ACHN (cell line): ENCODE measurements at places on chromosomes 3 and 15.

- no peak for DNase-seq
Observed at GRCh38 chr15:73527598-73527997, 84.6 kb downstream of the REC114 start.

DNA sequence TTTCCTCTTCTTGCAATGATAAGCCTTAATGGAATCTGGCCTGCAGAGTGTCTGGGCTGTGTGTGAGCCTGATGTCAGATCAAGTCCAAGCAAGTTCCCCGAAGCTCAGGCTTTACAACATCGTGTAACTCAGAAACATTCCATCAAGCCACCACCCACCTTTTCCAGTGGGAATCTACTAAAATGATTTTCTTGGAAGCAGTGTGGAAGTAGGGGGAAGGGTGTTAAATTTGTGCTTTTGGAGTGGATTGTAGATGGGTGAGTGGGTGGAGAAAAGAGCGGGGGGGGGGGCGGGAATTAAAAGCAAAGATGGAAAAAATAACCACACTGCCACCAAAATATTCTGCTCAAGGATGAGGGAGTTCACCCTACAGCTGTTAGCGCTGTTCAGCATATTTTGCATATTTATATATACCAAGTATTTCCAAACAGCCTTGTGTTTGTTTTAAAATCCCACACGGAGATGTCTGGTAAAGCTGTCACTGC lies 53.6 kb downstream of the VGLL3 start:
- DNase-seq, result no peak

DNA sequence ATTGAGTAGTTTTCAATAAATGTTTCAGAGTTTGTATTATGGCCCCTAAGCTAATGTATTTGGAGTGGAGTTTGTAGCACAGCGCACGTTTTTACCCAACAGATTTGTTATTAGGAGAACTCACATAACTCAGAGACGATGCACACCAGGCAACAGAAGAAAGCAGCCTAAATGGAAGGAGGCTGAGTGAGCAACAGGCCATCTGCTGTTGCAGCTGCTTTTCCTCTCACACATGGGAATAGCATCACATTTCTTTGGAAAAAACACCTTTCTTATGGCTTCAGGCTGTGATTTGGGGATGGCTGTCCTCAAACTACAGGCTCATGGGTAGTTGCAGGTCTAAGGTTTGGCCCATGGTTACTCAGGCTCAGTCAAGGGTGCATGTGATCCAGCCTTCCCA lies 469.3 kb upstream of the MCTP2 start:
- no peak for DNase-seq

GRCh38 chr3:48472673-48472922 lies 26.1 kb downstream of the ATRIP start:
- no peak for DNase-seq

DNA sequence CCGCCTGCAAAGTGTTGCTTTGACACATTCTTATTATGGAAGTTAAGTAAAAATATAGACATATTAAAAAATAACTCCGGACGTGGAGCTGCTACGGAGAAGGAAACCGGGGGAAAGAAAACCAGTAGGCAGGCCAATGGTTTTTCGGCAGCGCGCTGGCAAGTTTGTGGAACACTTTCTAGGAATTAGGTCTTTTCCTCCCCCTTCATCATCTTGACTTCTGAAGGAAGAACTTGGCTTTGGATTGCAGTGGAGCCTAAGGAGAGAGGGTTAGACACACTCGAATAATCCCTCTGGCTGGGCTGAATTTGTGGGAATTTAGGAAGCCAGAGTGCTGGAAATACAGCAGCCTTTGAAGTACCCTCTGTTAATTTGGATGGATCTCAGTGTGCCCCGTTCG lies 317 bp downstream of the ROBO2 start:
- DNase-seq, result no peak
